ENCODE measurements at places on chromosomes 4 and X.

DNA sequence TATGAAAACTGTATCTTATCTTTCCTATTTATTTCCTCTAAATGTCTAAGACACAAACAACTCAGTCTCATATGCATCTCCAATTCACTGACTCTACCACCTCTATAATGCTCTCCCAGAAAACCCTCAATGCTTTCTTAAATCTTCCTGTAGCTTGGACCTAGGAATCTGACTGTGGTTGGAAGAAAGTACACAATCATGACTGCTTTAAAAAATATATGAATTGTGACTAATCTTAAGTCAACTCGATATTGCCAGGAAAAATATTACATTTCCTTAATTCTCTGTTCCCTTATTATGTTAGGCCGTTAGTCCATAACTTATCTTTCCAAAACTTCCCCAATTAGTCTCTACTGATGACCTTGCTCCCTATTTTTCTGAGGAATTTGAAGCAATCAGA, 87.0 kb downstream of the SPCS3 start:
- no peak for DNase-seq

DNA sequence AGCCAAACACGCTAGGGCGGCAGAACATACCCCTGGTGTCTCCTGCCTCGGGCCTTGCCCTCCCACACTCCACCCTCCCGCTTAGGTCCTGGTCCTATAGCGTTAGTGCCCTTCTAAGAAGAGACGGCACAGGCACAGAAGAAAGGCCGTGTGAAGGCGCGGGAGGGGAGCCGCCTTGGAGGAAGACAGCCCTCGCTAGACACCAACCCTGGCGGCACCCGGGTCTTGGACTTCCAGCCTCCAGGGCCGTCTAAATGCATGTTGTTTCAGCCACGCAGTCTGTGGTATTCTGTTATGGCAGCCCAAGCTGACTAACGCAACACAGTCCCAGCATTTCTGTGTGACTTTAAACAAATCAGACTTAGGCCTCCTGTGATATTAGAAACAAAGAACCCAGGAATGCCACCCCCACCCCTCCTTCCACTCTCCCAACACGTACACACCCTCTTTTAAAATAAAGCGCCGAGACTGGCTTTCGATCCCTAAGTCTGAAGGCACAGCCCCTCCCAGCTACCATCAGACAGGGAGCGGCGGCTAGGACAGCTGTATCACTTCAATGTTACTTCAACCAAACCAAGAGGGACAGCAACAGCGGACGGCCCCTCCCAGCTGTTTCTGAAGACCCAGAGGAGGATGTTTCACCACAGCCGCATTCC, 128.0 kb downstream of the AFAP1 start:
- no peak for DNase-seq

DNA sequence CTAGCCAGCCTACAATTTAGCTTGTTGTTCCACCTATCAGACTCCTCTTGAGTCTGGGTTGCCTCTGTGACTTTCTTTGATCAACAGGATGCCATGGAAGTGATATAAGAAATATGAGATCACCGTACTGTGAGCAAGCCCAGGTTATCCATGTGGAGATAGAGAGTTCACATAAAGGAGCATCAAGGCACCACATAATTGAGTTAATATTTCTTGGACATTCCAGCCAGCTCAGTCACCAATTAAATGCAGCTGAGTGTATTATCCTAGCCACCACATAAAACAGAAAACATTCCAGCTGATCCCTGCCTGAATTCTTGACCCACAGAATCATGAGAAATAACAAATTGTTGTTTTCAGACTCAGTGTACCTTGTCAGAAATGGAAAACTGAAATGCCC, 253.6 kb downstream of the PPP1R2C start:
- DNase-seq = no peak

DNA sequence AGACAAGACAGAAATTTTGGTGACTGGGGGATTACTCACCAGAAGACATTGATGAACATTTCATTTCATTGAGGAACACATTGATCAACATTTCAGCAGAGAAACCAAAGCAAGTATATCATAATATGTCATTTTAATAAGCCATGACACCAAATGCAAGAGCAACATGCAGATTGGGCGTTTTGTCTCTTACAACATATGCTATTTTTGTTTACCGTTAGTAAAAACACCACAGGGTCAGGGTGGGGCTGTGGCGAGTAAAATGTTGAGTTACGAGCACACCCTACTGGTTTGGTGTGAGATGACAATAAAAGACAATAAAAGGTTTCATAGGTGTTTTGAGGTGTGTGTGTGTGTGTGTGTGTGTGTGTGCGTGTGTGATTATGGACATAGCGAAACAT, 294.5 kb downstream of the PDGFC start:
- DNase-seq = no peak

DNA sequence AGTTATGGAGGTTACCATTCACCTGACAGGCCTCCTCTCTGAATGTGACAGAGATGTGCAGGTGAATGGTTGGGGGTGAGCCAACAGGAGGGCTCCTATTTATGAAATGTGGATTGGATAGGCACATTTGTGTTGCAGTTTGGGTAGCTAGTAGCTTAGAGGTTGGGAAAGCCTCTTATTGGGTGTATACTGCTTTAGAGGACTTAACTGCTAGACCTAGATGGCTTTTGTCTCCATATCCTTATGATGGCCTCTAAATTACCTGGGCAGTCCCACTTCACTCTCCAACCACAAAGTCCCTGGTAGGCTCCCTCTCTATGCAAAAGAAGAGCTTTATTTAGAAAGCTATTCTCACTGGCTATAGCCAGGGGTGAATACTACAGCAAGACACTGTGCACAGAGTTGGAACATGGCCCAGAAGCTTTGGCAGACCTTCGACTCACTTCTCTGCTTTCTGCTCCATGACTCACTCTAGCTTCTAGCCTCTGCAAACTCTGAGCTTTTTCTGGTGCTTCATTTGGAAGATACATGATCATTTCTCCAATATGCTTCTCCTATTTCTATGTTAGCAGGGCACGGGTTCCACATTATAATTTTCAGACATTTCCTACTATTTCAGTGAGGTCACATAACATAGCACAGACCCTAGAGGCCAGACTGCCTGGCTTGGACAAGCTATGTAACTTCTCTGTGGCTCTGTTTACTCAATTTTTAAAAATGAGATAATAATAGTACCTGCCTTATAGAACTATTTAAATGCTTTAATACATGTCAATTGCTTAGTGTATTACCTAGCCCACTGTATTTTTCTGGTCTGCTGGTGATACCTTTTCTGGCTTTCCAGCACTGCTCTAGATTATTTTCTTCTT, 6.0 kb upstream of the VGLL1 start:
- no peak for DNase-seq

- DNase-seq = no peak
These were observed 90.8 kb downstream of the IRF2 start for GRCh38 chr4:184383497-184384055.

DNA sequence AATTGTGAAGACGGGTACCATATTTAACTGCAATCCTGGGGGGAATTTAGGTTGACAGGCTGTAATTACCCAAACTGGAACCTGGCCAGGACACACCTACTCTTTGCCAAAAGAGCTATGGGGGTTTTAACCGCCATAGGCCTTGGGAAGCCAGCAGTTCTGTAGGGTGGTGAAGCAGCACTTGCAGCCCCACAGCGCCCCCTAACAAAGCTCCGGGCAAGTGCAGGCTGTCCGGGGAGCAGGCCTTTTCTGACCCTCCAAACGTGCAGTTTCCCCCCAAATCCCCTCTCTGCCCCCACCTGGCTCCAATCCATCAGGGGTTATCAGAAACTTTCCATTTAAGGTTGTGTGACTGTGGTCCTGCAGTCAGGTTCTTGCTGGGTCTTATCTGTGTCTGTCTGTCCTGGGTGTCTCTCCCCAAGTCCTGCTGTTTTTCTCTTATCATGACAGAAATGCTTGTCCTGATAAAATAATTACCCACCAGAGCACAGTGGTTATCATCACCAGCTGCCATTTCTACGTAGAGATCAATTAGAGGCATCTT, 350.9 kb downstream of the MID1IP1 start:
- no peak for DNase-seq

GRCh38 chr4:1045595-1046201, 34.3 kb downstream of the FGFRL1 start:
- no peak for DNase-seq

DNA sequence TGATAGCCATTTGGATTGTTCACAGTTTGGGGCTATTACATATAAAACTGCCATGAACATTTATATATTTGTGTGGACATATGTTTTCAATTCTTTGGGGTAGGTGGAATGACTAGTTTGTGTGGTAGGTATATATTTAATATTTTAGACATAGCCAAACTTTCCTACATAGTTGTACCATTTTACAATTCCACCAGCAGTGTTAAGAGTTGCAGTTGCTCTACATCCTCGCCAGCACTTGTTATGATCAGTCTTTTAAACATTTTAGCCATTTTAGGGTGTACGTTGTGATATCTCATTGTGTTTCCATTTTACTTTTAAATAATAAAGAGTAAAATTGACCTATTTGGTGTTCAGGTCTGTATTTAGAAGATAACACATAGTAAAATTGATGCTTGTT, 76.6 kb downstream of the ZFX start:
- DNase-seq = no peak

DNA sequence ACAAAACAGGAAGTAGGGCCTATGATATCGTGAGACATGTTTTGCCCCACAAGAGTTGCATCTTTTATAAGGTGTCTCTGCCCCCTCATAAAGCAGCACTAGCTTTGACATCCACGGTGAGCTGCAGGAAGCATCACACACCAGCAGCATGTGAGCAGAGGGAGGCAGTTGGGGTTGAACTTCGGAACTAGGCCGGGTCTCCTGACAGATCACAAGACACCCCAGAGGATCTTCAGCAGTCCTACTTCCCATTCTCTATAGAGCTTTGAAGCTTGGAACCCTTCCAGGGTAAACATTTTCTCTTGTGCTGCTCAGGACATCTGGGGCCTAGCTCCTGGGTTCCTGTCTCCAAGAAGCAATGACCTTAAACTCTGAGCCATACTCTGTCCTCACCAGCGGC, 27.5 kb downstream of the YY2 start:
- no peak for DNase-seq

DNA sequence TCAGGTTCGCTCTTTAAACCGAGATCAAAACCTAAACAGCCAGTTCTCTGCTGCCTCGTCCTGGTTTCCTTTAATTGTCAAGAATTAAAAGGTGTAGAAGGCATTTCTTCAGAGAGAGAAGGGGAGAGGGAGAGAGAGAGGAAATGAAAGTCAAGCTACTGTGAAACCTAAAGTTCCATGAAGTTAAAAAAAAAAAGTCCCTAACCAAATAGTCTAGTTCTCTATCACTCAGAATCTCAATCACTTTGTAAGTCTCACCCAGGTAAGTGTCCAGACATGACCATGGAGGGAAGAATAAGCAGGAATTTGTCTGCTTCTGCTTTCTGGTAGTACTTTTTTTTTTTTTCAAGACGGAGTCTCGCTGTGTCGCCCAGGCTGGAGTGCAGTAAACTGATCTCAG, 18.8 kb upstream of the SMIM14 start:
- DNase-seq = no peak

DNA sequence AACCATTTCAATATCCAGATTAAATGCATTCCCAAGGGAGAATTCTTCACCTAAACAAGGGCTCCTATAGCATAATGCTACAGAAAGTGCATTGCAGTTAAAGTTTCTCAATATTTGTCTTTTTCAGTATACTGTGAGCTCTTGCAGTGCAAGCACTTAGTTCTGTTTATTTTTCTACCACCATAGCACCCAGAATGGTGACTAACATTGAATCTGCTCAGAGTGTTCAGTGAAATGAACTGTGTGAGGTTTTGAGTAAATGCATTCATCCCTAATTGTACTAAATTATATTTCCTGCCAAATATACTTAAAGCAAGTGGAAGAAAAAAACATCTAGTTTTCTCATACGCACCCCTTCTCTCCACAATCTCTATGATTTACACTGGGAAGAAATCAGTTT, 383.9 kb downstream of the PCDH7 start:
- no peak for DNase-seq
